A549 treated with Hydrocortisone at 1 μM for 4 hours (cell line): ENCODE measurements at places on chromosomes 6 and 20. TPM values are rescaled to one million over a fixed set of nuclear protein-coding genes. Genes with fewer than 3 reads are reported as not detected.

The C6orf15 gene
- 0.09 TPM in 1 of 5 replicates, not detected in the others for total RNA-seq

The GSTA2 gene
- total RNA-seq = 0.10 TPM in 1 of 5 replicates, not detected in the others

The TULP1 gene
- not detected in 5 replicates for total RNA-seq

The UBD gene
- 0.31 to 0.97 TPM (median 0.61 TPM) in 5 replicates for total RNA-seq

The TGM3 gene
- total RNA-seq = 0.06 to 0.12 TPM (median 0.07 TPM) in 4 of 5 replicates, not detected in the other

The BPIFB4 gene
- total RNA-seq = not detected in 5 replicates

The PPP1R3G gene
- 1.9 to 2.2 TPM (median 2.1 TPM) in 5 replicates for total RNA-seq

The SLC32A1 gene
- total RNA-seq = not detected in 5 replicates

The NUS1 gene
- total RNA-seq = 24.0 to 29.4 TPM (median 26.3 TPM) in 5 replicates

The CGA gene
- total RNA-seq = 0.24 to 0.59 TPM (median 0.39 TPM) in 5 replicates

The SENP6 gene
- 26.0 to 40.5 TPM (median 30.2 TPM) in 5 replicates for total RNA-seq

The RBBP8NL gene
- 0.62 to 1.3 TPM (median 0.98 TPM) in 5 replicates for total RNA-seq

The IMPG1 gene
- total RNA-seq = not detected in 5 replicates

The PREX1 gene
- 13.6 to 15.8 TPM (median 14.3 TPM) in 5 replicates for total RNA-seq

The TUBB2B gene
- total RNA-seq = 12.7 to 15.3 TPM (median 14.7 TPM) in 5 replicates

The PTGIS gene
- 0.02 to 0.07 TPM (median 0.05 TPM) in 3 of 5 replicates, not detected in the others for total RNA-seq

The LIN28B gene
- 0.87 to 1.7 TPM (median 1.4 TPM) in 5 replicates for total RNA-seq

The NMBR gene
- total RNA-seq = not detected in 5 replicates

The TDP2 gene
- total RNA-seq = 27.4 to 31.6 TPM (median 30.0 TPM) in 5 replicates

The NPBWR2 gene
- total RNA-seq = not detected in 5 replicates

The PRKN gene
- total RNA-seq = 0.03 to 0.08 TPM in 2 of 5 replicates, not detected in the others
